ENCODE measurements at places on chromosomes 4 and X.

- DNase-seq = no peak
These were observed 5.9 kb upstream of the NR3C2 start for GRCh38 chr4:148448141-148448540.

GRCh38 chr4:89411539-89412309 is 104.1 kb upstream of the GPRIN3 start:
- DNase-seq = no peak

DNA sequence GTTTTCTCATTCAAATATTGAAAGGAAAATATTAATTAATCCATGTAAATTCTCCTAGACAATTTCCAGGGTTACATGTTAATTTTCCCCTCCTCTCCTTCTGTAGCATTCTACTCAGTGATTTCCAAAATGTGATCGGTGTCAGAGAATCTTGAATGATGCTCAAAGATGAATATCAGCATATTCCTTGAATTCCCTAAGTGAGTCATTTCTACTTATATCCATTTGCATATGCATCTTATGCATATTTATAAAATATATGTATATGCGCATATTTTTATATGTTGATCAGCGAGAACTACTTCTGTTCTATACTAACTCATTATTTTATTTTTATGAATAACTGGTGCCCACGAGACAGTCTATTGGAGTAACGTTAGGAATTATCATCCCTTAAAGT is 33.9 kb upstream of the GALNTL6 start:
- no peak for DNase-seq

DNA sequence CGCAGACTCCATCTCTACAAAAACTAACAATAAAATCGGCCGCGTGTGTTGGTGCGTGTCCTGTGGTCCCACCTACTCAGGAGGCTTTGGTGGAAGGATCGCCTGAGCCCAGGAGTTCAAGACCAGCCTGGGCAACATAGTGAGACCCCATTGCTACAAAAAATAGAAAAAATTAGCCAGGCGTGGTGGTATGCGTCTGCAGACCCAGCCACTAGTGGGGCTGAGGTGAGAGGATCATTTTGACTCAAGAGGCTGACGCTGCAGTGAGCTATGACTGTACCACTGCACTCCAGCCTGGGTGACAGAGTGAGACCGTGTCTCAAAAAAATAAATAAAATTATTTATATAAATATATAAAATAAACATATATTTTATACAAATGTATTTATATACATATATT is 22.3 kb downstream of the ASMTL start:
- DNase-seq = no peak

DNA sequence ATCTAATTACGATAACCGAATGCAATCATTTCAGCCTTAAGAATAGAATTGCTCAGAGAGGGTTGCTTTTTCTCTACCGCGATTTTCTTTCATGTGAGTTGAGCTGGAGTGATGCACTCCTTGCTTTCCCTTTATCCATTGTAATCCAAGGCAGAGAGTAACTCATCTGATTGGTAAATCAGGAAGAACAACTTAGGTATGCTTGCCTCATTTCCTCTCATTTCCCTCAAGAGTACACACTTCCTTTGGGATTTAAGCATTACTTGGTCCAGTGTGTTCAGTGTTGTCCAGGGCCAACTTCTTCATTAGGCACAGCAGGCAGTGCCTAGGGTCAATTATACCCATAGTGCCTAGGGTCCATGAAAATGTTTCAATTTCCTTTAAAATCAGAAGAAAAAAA is 15.7 kb upstream of the N4BP2 start:
- no peak for DNase-seq

GRCh38 chr4:81827577-81828202 is 356.0 kb upstream of the RASGEF1B start:
- peak; percentile 14 for DNase-seq

DNA sequence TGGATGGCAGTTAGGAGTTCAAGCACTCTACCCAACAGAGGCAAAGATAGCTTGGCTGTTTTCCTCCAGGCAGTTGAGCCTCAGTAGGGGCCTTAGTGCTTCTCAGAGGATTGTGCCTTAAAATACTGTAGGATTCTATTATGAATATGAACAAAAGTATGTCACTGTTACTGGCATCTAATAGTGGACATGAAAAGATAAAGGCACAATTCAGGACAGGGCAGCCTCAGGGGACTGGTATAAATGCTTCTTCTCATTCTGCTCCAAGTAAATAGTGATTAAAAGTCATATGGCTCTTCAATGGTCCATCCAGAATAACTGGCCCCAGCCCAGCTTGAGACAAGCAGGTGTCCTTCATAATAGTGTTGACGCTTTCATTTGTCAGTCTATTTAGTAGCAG is 17.7 kb downstream of the COL4A6 start:
- DNase-seq = no peak

- no peak for DNase-seq
These were observed 275.3 kb downstream of the CRLF2 start for GRCh38 chrX:936979-937769.

DNA sequence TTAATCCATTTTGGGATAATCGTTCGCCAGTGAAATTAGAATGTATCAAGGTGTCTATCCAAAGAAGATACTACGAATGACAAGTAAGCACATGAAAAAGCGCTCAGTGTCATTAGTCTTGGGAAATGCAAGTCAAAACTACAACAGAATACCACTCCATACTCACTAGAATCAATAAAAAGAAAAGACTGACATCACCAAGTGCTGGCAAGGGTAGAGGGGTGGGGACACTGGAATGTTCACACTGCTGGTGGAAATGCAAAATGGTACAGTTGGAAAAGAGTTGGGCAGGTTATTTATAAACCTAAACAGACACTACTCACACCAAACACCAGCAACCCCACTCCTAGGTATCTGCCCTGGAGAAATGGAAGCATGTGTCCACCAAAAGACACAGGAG is 11.2 kb downstream of the WDR1 start:
- DNase-seq = no peak

DNA sequence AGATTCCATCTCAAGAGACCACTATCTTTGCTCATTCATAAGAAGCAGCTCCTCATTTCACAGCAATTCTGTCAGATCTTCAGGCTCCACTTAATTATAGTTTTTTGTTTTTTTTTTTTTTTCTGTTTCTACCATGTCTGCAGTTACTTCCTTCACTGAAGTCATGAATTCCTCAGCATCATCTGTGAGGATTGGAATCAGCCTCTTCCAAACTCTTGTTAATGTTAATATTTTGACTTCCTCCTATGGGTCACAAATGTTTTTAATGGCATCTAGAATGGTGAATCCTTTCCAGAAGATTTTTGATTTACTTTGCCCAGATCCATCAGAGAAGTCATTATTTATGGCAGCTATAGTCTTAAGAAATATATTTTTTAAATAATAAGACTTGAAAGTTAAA is 53.1 kb downstream of the BMP2K start:
- DNase-seq = no peak

- no peak for DNase-seq
These were observed 258.0 kb upstream of the ETNPPL start for GRCh38 chr4:109020861-109021260.

GRCh38 chr4:85556283-85556682 is 81.3 kb downstream of the ARHGAP24 start:
- no peak for DNase-seq

GRCh38 chrX:30876367-30876766 is 12.7 kb downstream of the TAB3 start:
- no peak for DNase-seq

DNA sequence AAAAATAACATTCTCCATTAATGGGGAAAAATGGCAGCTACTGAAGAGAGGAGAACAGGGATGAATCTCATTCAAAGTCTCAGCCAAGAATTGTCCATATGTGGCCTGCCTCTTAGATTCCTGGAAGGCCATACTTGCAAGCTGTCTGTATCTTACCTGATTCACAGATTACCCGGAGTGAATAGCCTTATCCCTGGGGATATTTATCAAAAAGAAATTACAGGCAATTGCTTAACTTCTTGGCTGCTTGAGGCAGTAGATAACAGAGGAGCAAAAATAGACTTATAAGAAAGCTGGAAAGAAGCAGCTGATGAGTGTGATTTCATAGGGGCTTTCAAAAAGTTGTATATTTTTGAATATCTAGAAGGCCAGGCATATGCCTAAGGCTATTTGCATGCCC is 68.8 kb upstream of the PPP1R2C start:
- no peak for DNase-seq

DNA sequence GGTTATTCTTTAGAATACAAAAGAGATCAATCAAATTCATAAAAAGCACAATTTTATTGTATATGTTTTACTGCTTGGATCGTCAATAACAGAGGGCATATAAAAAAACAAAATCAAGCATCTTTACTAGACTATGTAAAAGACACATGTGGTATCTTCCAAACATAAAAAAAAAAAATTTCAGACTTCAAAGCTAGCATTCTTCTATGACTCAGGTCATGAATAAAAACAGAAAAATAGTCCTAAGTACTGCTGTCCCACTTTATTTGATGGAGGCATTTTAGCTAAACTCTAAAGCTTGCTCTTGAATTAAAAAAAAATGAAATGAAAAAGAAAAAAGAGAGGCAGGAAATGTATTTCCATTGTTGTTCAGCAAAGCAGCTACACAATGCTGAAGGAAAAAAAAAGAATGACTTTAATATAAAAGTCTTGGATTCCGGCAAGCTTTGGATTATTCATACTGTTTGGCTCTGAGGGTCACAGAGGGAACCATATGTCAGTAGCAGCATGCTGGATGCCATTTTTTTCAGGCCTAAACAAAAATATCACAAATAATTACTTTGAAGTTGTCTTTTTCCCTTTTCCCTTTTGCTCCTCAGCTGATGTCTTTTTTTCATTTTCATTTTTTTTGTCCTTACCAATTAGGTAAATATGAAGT is 249.1 kb upstream of the DIAPH2 start:
- no peak for DNase-seq

- no peak for DNase-seq
These were observed 336.8 kb upstream of the CLNK start for GRCh38 chr4:11021333-11021732.

DNA sequence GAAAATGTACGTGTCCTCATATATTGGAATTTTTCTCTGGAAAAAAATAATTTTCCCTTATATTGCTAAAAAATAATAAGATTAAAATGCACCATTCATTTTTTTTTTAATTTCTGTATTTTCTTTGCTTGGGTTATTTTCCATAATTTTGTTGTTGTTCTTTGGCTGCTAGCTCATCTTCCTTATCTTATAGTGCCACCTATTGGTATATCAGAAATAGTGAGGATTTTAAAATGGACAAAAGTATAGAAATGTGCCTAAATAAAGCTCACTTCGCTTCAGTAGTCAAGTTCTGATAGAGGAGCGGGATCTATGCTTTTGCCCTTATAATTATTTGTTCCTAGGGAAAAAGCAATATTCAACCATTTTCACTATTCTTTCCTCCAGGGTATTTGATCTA is 134.8 kb downstream of the NAP1L3 start:
- no peak for DNase-seq

DNA sequence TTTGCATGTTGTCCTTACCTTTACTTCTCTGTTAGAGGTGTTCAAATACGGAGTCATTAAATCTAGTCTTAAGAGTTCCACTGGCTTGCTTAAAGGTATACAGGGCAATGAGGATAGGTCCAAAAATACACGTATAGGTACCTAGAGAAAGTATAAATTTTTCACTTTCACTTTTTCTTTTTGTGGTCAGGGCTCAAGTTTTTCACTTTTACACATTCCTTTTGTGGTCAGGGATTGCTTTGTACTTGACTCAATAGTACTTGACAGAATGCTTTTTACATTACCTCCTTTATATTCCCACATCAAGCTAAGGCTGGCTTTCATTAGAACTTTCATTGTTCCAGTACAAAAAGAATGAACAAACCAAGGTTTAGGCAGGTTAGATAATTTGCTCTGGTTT is 21.7 kb downstream of the TMEM184C start:
- DNase-seq = no peak

DNA sequence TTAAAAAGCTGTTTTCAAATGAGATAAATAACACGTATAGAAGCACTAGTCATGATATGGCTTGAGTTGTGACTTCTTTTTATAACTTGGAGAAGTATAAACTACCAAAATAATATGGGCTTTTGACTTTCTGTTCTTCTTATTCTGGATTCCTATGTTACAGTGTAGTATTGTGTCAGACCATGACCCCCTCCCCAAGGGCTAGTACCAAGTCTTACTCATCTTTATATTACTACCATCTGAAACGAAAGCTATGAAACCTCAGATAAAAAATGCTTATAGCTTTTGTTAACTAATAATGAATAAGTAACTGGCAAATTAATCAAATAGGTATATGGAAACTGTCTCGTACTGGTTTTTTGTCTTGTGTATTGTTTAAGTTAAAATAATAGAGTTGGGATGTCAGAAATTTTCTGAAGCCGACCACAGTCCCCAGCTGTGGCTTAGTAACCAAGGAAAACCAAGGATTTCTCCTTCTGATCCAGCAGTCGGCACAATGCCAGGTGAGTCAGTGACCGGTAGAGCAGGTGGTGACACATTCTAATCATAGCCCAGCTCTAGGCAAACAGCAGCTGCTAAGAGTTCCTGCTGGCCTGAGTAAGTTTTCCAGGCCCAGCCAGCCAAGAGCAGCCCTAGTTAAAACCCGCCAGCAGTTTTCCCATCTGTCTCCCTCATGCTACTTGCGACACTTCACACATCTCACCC is 163.3 kb upstream of the PRDX4 start:
- DNase-seq = no peak

- DNase-seq = no peak
These were observed 379.5 kb upstream of the FGF13 start for GRCh38 chrX:139091066-139091465.

- DNase-seq = no peak
These were observed 64.3 kb downstream of the PDLIM5 start for GRCh38 chr4:94516067-94516466.

GRCh38 chr4:189779281-189779980 is 161.2 kb upstream of the FRG1 start:
- no peak for DNase-seq

GRCh38 chr4:32163125-32163524 is 1443.0 kb downstream of the PCDH7 start:
- DNase-seq = no peak
